ENCODE measurements at places on chromosomes 5 and 9. TPM values are rescaled to one million over a fixed set of nuclear protein-coding genes. Genes with fewer than 3 reads are reported as not detected.

Gene SHC3
- 17.7 TPM for total RNA-seq

Gene RASGEF1C
- 2.0 TPM for total RNA-seq

Gene SH3PXD2B
- 89.1 TPM for total RNA-seq

Gene PHF24
- 0.63 TPM for total RNA-seq

Gene SETX
- total RNA-seq = 43.8 TPM

Gene ARSI
- 0.51 TPM for total RNA-seq

Gene FAM200C
- total RNA-seq = 9.6 TPM

DNA sequence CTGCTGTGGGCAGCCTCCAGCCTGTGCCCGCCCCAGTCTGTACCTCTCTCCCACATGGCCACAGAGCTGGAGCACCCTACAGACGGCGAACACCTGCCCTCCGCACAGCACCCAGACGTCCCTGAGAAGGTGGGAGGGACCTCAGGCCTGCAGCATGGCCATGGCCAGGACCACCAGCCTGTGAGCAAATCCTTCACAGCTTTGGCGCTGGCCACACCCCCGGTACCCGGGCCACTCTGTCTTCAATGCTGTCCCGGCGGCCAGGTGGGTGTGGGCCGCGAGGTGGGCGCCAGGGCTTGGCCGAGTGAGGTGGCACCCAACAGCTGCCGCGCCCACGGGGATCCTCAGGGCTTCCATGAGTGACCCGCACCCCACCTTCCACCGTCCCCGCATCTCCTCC lies 18.7 kb downstream of the NOTCH1 start:
- DNase-seq = no peak

DNA sequence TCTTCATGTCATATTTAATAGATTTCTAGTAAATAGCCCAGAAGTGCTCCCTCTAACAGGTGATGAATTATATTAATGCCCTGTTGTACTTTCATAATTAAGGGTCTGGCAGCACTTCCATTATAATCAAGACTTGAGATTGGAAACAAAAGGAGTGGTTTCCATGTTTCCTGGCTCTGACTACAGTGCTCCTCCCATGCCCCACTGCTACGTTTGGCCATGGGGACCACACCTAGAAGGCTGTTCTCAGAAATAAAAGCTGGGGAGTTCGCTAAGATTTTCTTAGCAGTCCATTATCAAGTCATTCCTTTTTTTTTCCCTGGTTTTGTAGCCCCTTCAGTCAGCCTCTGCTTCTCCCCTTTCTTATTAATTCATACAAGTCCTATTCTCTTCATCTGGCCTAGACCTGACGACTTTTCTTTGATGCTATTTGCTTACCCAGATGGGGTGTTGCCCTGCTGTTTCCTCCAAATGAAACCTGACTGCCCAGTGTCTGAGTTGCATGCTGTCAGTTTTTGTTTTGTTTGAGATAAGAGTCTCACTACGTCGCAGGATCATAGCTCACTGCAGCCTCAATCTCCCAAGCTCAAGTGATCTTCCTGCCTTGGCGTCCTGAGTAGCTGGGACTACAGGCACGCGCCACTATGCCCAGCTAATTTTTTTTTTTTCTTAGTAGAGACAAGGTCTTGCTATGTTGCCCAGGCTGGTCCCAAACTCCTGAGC lies 312.1 kb upstream of the EFNA5 start:
- DNase-seq = no peak

DNA sequence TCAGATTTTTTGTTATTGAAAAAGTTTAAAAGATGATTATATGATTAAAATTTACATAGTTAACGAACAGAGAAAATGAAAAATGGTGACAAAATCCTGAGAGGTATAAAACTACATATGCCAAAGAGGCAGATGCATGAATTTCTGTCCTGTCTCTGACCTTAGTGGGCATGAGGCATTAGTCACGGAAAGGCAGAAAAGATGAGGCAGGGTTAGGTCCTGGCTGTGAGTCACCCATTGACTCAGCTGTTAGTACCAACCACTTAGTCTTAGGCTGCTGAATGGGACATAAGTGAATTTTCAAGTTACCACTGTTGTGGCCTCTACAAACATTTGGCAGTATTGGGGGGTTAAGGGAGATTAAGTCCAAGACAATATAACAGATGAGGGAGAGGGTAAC lies 33.1 kb downstream of the RASA1 start:
- no peak for DNase-seq

GRCh38 chr5:32231241-32231640 lies 57.1 kb upstream of the GOLPH3 start:
- DNase-seq = no peak

DNA sequence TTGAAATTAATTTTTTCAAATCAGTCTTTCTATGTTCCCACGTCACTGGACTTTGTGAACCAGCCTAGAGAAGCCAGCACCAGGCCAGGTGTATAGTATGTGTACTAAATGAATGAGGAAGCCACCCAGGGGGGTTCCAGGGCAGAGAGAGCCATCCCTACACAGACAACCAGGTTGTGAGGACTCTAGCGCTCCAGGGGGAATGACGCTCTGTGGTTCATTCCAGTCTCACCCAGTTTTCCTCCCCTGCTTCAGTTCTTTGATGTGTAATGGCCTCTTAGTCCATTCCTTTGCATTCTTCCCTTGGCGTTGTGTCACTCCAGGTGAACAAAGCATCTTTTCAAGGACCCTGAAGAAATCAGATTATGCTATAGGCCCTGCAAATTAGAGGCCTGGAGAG lies 330.6 kb downstream of the NSG2 start:
- DNase-seq = no peak

DNA sequence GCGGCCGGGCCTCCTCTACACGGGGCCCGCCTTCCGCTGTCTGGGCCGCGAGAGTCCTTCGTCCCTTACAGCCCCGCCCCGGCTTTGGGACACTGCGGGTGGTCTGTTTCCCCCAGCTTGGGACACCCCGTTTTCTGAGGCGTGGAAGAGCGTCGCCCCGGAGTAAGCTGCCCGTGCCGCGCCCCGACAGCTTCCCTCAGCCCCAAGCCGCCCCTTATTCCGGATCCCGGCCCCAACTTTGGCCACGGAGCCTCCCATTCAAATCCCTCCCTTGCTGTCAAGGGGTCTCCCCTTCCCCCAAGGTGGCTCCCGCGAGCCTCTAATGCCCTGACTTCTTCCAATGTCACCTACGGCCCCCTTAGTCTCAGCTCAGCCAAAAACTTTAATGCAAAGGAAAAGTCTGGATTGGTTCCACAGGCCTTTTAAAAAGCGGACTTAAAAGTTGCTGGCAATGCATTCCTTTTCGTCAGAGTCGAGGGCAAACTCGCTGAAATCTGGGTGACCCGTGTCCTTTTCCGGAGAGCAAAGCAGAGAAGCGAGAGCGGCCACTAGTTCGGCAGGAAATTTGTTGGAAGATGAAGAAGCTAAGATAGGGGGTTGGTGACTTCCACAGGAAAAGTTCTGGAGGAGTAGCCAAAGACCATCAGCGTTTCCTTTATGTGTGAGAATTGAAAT lies 19.8 kb downstream of the EXOSC2 start:
- no peak for DNase-seq

GRCh38 chr5:86716121-86716520 lies 98.4 kb downstream of the COX7C start:
- no peak for DNase-seq

DNA sequence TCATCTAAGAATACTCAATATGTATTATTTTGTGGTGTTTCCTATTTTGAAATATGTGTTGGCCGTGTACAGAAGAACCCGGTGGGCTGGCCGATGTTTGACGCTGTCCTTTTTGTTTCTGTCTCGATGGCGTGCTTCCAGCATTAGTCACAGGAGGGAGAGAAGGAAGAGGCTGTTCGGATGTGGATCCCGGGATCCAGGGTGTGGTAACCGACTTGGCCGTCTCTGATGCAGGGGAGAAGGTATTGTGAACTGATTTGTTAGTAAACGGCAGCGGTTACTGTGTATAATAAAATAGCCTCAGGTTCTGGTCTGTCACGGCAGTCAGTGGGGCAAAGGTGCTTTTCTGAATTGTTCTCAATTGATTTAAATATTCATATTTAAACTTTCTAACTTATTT lies 275.0 kb downstream of the ARHGEF28 start:
- no peak for DNase-seq

GRCh38 chr5:127746756-127747155 lies 43.6 kb downstream of the CCDC192 start:
- no peak for DNase-seq

DNA sequence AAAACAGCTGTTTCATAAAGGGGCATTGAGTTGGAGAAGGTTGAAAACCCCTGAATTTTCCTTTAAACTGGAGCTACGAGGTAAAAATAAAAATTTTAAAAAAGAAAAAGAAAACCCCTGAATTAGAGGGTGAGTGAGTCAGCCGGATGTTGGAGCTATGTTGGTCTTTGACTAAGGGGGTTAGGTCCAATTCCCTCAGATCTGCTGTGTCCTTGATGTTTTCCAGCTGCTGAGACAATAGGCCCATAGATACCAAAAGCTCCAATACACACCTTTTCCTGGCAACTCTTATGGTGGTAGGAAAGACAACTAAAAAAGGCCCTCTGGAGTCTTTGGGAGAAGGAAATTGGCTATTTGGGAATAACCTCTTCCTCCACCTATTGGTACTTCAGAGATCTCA lies 79.4 kb upstream of the SAP30L start:
- no peak for DNase-seq

- DNase-seq = no peak
Measured at GRCh38 chr9:95505072-95505716, 11.6 kb downstream of the PTCH1 start.

DNA sequence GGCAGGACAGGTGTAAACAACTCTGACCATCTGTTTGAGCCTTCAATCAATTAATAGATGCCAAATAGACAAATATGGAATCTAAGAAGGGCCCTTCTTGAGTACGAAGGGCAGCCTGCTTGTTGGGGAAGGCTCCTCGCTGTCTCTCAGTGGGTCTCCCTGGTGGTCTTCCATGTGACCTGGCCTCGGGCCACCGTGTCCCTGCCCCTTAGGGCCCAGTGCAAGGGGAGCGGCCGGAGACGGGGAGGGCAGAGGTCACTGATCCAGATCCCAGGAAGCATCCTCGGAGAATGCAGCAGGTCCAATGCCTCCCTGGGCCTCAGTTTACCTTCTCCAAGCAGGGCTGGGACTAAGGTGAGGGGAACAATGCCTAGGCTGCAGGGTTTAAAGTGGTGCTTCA lies 2.5 kb downstream of the DBH start:
- DNase-seq = no peak

- DNase-seq = no peak
Measured at GRCh38 chr5:73370640-73371583, 77.7 kb downstream of the FOXD1 start.

DNA sequence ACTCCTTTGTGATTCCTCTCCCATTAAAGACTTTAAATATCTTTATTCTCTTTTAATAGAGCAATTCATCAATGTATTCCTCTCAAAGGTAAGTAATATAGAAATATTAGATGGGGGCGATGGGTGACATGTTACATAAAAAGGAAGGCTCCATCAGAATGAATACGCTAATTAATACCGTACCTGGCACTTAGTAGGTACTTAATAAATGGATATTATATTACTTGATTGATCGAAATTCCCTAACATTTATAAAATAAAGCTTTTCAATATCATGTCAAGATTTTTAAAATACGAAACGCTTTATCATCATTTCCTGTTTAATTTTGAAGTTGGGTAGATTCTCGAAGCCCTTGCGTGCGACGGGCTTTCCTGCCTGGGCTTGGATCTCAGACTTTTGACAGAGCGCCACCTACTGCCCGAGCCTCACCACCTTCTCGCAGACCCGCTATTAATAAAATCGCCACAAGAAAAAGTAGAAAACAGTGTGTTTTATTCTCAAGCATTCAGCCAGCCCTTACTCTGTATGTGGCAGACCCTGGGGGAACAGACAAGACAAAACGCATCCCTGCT lies 99.4 kb downstream of the C5orf15 start:
- peak; percentile 75 for DNase-seq

- DNase-seq = no peak
Measured at GRCh38 chr9:126303488-126303887, 23.1 kb upstream of the MVB12B start.

DNA sequence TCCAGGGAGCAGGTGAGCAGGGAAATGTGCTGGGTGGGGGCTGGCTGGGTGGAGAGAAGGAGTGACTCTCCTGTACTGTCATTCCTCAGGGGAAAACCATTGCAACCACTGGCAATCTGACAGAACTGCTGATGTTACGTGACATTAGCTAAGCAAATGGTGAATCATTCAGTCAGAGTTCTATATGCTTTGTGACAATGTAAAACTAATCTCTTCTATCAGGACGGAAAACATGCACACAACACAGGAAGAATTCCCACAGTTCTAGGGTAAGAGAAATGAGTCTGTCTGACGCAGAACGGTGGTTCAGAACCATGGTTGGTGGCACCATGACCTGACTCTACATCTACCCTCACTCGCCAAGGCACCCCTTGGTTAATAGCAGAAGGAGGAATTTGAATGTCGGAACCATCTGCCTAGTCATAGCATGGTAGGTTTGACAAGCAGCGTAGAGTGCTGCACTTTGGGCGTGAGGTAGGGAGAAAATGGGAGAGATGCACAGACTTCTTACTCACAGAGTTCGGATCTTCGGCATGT lies 243.6 kb upstream of the PANK3 start:
- no peak for DNase-seq

- no peak for DNase-seq
Measured at GRCh38 chr5:169415948-169416347, 115.0 kb upstream of the SLIT3 start.

DNA sequence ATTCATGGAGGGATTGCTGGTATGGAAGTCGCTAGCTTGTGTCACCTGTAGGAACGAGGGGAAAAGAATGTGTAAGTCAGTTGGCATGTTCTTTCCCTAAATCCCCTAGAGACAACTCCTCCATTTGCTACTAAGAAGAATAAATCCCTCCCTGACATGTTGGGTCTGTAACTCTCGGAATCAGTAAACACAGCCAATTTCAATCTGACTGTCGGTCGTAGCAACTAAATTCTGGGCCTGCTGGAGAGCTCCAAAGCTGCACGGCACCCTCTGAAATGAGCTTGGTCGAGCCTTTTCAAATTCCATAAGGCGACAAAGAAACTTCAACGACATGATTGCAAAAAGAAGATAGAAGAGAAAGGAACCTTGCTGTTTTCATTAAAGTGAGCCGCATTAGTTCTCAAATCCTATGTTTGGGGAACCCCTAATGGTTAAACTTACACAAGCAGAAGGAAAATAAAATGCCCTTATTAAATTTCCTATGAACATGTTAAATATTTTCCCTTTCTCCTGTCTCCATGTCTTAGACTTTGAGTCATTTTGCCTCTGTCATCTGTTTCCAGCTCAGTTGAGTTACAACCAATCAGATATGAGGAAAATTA lies 735.8 kb upstream of the WWC1 start:
- no peak for DNase-seq

DNA sequence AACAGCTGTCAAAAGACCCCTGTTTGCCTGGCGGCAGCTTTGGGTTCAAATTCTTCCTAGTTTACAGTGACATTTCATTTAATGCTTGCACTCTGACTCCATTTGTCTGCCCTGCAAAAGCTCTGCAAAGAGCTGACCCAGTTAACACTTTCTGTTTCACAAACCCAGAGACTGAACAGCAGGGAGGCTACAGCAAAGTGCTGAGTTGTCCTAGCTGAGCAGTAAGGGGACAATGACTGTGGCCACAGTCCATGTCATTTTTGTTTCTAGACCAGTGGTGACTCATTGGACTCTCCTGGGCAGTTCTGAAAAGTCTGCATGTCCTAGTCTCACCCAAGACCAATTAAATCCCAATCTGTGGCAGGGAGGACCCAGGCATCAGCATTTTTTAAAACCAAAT lies 994.8 kb upstream of the WWC1 start:
- no peak for DNase-seq
